Vein endothelial cell (primary cell): ENCODE measurements at places on chromosomes 16 and 17. TPM values are rescaled to one million over a fixed set of nuclear protein-coding genes. Genes with fewer than 3 reads are reported as not detected.

The TP53TG3 gene
- not detected in 2 replicates for total RNA-seq

The PPM1E gene
- total RNA-seq: under 0.01 TPM in 2 replicates

The ICAM2 gene
- 806 and 851 TPM in 2 replicates for total RNA-seq

The FAM20A gene
- not detected in 2 replicates for total RNA-seq

The GAST gene
- total RNA-seq: not detected in 2 replicates

The CRYM gene
- total RNA-seq: not detected in 2 replicates

The HOXB7 gene
- 14.4 and 17.9 TPM in 2 replicates for total RNA-seq

The KRT16 gene
- total RNA-seq: not detected in 2 replicates

The PMFBP1 gene
- total RNA-seq: not detected in 2 replicates

The PERCC1 gene
- total RNA-seq: 0.19 TPM in 1 of 2 replicates, not detected in the other

The TMEM219 gene
- 74.7 and 91.1 TPM in 2 replicates for total RNA-seq

The PRAC1 gene
- total RNA-seq: not detected in 2 replicates

The NUDT21 gene
- 78.7 and 122 TPM in 2 replicates for total RNA-seq

The ZNF385C gene
- total RNA-seq: not detected in 2 replicates

The KRTAP4-3 gene
- total RNA-seq: not detected in 2 replicates

The CD300LB gene
- not detected in 2 replicates for total RNA-seq

The XYLT1 gene
- 0.98 and 3.8 TPM in 2 replicates for total RNA-seq

The OTOA gene
- under 0.01 and 0.29 TPM in 2 replicates for total RNA-seq

The RSL1D1 gene
- 125 and 152 TPM in 2 replicates for total RNA-seq

The CDR2 gene
- total RNA-seq: 41.8 and 44.4 TPM in 2 replicates

The PITPNM3 gene
- total RNA-seq: 1.1 and 1.3 TPM in 2 replicates

The ASGR1 gene
- 10.3 and 10.8 TPM in 2 replicates for total RNA-seq
